ENCODE measurements at places on chromosomes 4 and X. TPM values are rescaled to one million over a fixed set of nuclear protein-coding genes. Genes with fewer than 3 reads are reported as not detected.
A peak's percentile ranks its signal among the peaks of the same experiment; 100 is the strongest.

- DNase-seq, result no peak
Observed at GRCh38 chr4:114136069-114136468, 156.6 kb upstream of the ARSJ start.

GRCh38 chrX:124239911-124240310 is 92.5 kb upstream of the TEX13D start:
- no peak for DNase-seq

DNA sequence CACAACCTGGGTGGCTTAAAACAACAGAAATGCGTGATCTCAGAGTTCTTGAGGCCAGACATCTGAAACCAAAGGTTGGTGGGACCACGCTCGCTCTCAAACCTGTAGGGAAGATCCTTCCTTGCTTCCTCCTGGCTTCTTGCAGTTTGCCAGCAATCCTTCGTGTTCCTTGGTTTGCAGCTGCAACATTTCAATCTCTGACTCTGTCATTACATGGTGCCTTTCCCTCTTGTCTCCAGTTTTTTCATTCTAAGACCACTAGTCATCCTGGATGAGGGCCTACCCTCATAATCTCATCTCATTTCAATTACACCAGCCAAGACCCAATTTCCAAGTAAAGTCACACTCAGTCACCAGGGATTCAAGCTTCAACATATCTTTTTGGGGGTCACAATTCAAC is 388.0 kb downstream of the GPM6A start:
- DNase-seq, result no peak

DNA sequence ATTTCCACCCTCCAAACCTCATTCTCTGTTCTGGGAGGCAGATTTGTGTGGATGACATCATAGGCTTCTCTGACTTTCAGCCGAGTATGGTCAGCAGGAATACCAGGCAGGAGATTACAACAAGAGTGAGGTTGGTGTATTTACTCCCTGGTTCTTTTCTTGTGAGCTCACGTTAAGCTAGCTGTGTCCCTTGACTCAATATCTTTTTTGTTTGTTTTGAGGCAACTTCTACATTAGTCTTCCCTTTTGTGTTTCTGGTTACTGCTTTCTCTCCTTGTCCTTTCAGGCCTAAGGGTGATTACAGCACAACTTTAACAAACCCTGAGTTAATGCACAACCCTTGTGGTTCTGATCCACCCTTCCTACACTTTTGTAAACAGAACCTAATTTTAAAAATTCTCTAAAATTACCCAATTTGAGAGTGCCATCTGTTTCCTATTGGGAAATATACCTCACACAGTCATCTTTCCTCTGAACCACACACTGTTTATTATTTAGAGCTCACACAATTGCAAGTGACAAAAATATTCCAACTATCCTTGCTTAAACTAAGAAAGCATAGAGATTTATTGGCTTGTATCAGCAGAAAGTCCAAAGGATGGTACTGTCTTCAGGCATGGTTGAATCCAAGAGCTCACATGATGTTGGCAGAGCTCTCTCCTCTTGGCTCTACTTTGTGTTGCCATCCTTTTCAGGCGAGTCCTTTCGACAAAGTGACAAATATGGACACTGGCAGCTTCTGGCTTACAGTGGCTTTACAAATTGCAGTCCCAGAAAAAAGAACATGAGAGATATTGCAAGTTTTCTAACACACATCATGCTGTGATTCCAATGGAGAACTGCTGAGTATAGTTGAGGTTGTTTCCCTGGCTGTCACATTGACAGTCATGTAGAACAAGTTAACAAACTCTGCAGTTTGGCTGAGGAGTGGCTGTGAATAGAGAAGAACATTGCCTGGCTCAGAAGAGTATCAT is 150.5 kb upstream of the DDIT4L start:
- no peak for DNase-seq

GRCh38 chr4:118348886-118349285 is 3.9 kb downstream of the PRSS12 start:
- no peak for DNase-seq

DNA sequence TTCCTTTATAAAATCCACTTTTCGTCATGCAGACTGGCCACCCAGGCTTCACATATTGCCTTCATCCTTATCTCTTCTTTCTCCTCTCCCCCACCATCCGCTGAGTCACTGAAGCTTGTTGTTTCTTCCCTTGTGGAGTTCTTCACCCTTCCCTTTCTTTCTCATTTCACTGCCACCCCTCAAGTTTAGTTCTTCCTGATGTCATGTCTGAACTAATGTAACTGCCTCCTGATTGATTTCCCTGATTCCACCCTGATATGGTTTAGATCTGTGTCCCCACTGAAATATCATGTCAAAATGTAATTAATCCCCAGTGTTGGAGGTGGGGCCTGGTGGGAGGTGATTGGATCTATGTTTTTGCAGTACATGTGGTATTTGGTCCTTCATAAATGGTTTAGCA is 151.4 kb downstream of the CPEB2 start:
- DNase-seq, result no peak

- no peak for DNase-seq
Observed at GRCh38 chrX:24860140-24860539, 155.6 kb downstream of the ARX start.

DNA sequence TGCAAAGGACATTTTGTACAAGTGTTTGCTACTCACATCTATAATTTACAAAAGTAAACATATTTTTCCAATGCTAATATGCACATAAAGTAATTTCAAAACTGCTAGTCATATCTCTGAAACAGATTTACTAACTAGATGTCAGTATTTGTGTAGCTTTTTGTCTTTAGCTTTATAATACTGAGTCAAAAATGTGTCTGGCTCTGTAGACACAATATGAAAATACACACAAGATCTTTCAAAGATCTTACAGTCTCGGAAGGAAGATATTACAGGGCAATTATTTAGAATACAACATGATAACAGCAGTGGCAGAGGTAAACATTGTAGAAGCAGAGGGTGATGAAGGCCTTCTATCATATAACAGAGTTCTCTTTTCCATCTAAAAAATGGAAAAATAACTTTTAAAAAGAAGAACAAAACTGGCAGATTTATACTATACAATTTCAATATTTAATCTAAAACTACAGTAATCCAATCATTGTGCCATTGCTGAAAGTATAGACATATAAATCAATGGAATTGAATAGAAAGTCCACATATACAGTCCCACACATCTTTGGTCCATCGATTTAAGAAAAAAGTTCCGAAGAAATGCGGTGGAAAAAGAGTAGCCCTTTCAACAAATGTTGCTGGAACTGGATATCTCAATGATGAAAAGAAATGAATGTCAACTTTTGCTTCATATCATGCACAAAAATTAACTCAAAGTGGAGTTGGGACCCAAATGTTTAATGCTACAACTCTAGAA is 29.4 kb downstream of the ARAP2 start:
- no peak for DNase-seq

GRCh38 chr4:10354746-10355145 is 102.5 kb downstream of the ZNF518B start:
- DNase-seq, result no peak

GRCh38 chr4:123398066-123398852 is 1.7 kb downstream of the SPRY1 start:
- DNase-seq, result peak; percentile 89

GRCh38 chrX:22652596-22652995 is 347.2 kb upstream of the DDX53 start:
- DNase-seq, result no peak

DNA sequence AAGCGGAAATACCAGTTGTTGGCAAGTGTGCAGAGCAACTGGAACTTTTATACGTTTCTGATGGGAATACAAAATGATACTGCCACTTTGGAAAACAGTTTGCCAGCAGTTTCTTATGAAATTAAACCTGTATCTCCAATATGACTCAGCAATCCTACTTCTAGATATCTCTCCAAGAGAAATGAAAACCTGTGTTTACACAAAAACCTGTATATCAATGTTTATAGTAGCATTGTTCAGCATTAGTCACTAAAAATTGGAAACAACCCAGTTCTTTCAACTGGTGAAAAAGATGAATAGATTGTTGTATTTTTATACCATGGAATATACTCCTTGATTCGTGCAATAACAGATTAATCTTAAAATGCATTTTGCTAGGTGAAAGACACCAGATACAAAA is 26.8 kb downstream of the ATP7A start:
- no peak for DNase-seq

- no peak for DNase-seq
Observed at GRCh38 chr4:27048429-27049238, 188.0 kb downstream of the STIM2 start.

GRCh38 chrX:154715825-154716224 is 35.1 kb downstream of the GAB3 start:
- DNase-seq, result no peak

DNA sequence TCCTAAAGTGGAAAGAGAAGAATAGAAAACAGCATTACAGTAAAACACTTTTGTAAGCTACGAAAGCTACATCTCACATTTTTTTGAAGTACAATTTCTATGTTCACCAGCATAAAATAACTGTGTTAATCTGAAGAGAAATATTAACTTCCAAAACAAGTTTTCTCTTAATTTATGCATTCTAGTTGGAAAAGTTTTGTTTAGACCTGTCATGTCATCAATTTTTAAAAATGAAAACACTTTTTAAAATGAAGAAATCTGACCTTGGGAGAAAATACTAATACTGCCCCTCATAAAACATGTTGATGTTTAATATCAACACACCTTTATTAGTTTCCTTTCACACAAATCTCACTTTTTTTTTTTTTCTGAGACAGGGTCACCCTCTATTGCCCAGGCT is 45.2 kb downstream of the CCDC158 start:
- no peak for DNase-seq

The OSTC gene
- 23.6 TPM for total RNA-seq

The ANOS1 gene
- 11.7 TPM for total RNA-seq

The RTL9 gene
- 0.08 TPM for total RNA-seq

The GABRA4 gene
- total RNA-seq, result not detected

The SCML2 gene
- 1.3 TPM for total RNA-seq

The HSD17B13 gene
- 0.17 TPM for total RNA-seq

The DGKK gene
- not detected for total RNA-seq

Data from psoas muscle (tissue), 8 donors.